ENCODE measurements at places on chromosomes 3 and 15.

- no peak for DNase-seq
These were observed 465.8 kb upstream of the PROK2 start for GRCh38 chr3:72250725-72251124.

DNA sequence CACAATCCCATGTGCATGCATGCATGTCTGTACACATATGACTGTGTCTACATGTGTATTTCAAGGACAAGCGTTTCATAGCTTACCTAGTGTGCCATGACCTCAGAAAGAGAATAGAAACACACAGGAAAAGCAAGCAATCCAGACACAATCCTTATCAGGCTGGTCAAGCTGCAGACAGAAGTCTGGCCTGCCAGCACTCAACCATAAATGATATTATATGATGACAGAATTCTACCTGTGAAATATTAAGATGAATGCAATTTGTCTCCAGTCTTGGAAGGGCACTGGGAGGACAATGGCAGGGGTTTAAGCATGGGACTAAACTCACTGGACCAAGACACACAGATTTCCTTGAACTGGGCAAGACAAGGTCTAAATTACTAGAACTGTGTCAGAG is 50.9 kb upstream of the ARL6 start:
- DNase-seq = no peak

GRCh38 chr15:64895285-64896065 is 16.2 kb upstream of the ANKDD1A start:
- DNase-seq = no peak

DNA sequence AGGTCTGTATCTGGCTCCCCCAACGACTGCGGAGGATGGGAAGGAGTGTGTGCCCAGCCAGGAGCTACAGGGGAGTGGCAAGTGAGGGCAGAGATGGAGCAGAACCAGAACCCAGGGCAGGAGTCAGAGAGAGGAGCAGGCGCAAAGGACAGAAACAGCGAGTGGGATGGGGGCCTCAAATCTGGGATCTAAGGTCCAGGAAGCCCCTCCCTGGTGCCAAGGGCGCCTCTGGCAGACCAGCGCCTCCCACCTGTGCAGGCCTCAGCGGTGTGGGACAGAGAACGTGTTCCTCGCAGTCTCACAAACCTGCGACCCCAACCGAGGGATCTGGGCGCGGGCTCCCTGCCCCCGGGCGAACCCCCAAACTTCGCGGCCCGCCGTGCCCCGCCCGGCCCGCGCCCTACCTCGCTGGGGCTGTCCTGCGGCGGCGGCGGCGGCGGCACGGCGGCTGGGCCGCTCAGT is 301 bp downstream of the PCBP4 start:
- peak; percentile 36 for DNase-seq

GRCh38 chr3:63975723-63976122 is 47.6 kb downstream of the PSMD6 start:
- peak; percentile 9 for DNase-seq

- no peak for DNase-seq
These were observed 513.6 kb upstream of the KCNMB2 start for GRCh38 chr3:178022599-178022998.
